NCI-H1417 (cell line): ENCODE measurements at places on chromosomes 12 and 14.
A peak's percentile ranks its signal among the peaks of the same experiment; 100 is the strongest.

GRCh38 chr12:108237272-108237671 is 101.8 kb downstream of the CMKLR1 start:
- no peak for DNase-seq

- DNase-seq = no peak
Observed at GRCh38 chr14:21924479-21924878, 250.9 kb upstream of the OR4E1 start.

DNA sequence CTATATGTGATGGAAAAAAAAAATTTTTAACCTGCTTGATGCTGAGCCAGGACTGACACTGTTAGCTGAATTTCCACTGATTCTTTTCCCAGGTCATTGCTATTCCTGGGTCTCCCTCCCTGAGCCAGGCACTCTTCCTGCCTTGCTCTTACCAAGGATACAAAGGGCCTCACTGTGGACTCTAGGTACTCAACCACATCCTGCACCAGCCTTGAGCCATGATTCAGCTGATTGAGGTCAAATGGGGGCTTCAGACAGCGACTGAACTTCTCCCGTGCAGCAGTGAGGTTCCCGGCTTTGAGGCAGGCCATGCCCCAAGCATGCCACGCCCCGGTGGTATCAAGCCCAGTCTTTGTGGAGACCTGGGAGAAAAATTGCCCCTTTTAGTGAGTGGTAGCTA is 54.3 kb downstream of the ZFYVE26 start:
- DNase-seq = no peak

- no peak for DNase-seq
Observed at GRCh38 chr14:79475887-79476532, 735.3 kb downstream of the DIO2 start.

DNA sequence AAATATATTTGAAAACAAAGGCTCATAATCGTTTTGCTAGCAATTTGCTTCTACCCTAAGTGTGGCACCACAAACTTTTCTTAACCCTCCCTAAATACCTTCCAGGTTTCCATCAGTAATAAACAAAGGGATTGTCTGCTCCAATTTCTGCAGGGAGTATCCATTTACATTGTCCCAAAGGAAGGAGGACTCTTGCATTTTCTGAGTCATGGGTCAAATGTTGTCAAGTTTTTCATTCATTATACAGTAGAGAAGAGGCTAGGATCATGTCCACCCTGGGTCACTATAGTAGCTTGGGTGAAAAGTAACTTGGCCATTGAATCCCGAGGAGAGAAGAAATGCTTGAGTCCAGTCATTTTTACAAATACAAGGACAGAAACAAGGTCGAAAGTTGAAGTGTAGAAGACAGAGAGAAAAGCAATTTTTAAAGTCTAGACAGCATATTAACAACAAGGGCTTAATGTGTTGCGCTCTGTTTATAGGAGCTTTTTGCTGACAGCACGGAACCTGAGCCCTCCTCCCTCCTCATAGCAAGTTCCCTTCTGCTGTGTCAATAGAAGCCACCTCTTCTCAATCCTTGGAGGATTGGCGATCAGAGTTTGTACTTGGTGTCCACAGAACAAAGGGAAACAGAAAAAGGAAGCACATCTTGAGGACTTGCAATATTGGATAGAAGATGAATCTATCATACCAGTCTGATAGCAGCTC is 53.1 kb downstream of the TMEM30B start:
- no peak for DNase-seq

DNA sequence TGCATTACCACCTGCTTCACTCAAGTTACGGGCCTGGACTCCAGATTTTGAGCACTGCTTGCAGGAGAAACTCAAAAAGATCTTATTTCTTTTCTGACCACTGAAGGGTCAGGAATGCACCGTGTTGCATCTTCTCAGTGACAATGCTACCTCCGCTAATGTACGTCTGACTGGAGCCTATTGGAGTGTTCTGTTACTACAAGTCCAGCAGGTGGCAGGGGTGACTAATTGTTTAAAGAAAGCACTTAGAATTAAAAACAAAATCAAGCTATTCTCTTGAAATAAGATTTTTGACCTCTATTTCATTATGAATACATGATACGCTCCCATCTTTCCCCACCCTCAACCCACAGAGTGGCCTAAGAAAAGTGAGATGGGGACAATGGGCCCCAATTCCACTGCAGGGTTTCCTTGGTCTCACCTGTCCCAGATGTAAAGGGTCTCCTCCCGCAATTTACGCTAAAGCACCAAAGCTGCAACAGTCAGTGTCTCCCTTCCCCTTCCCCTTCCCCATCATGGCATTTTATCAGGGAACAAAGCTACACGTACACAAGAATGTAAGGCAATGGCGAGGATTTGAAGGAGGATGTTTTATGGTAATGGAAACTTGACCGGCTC is 2.2 kb downstream of the TBPL2 start:
- peak; percentile 67 for DNase-seq

DNA sequence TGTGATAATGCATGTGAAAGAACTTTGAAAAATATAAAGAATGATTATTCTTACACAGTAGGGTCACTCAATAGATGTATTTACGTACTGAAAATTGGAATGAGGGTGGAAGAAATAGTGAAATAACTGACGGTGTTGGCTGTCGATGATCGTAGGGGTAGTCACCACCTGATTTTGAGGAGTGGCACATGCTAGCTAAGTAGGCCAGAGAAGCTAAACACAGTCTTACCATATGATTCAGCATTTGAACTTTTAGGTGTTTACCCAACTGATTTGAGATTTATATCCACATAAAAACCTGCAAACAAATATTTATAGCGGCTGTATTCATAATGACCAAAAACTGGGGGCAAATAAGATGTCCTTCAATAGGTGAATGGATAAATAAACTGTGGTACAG is 47.6 kb upstream of the HIF1A start:
- no peak for DNase-seq

GRCh38 chr12:111901182-111901581 is 59.2 kb downstream of the MAPKAPK5 start:
- DNase-seq = no peak

DNA sequence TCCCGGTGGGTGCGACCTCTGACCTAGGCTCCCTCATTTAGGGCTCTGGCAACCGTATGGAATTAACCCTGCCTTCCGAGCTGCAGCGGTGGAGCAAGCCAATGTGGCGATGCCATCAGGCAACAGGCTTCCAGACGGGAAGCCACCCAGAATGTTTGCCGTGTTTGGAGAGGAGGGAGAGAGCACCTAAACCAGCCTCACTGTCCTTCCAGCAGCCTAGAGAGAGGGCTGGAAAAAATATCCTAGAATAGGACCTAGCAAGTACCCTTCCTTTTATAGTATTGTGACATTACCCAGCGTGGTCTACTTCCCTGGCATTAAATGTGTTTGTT is 287 bp upstream of the SLC2A13 start:
- DNase-seq = no peak

DNA sequence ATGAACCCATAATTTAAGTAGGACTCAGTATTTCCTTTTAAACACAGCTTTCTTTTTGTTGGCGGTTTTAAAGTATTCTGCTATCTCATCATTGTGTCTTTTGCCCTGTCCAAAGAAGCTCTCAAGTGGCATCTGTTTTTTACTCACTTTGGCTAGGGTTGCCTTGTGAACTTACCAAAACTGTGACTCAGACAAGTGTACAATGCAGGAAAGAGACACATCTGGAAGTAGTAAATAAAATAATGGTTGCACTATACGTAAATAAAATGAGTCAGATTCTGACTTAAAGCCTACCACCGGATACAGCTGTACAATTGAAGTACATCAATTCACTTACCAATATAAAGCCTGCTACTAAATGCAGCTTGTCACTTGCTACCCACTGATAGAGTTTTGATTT is 619.2 kb upstream of the LRFN5 start:
- no peak for DNase-seq

DNA sequence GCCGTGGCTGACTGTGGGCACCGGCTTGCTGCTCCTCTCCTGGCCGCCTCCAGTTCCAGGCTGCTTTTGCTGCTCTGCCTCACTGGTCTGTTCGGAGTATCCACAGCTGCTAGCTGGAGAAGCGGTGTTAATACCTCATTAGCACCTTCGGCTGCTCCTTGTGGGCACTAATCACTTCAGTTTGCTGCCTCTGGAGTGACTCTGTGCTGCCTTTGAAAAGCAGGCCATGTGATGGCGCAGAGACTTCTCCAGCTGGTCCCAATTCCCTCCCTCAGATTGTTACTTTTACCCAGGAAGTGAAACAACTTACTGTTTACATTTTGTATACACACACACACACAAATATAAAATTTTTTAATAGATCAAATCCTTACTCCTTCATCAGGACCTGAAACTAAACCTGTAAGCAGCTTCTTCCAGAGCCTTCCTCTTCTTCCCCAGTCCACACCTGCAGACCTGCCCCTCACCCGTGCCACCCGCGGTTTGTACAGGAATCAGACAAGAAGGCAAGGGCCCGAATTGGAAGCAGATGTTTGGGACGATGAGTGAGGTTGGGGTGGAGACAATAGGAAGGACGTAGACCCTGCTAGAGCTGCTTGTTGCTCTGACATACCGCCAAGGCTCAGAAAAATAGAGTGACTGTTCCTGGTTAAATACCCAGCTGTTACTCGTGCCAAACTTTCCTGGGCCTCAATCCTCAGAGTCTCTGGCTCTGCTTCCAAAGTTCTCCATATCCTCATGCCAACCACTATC is 41.5 kb upstream of the LTBP2 start:
- DNase-seq = no peak

- peak; percentile 50 for DNase-seq
Observed at GRCh38 chr14:93906341-93907329, 20.5 kb upstream of the FAM181A start.

DNA sequence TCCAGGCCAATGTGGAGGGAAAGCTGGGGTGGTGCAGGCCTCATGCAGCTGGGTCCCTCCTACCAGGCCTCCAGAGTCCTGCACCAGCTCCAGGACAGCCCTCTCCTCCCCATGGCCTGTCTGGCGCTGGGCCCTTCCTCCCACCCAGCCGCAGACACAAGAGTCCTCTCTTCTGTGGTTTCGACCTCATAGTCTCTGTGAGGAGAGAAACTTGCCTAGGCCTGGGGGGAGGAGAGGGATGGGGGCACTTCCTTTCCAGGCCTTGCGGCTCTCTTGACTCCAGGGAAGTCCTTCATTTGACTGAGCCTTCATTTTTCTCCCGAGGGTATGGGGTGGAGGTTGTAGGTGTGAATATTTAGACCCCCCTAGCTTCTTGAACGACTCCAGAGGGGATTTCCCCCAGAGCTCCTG is 2.3 kb downstream of the MMP14 start:
- DNase-seq = no peak
